ENCODE measurements at places on chromosomes 12 and 14. TPM values are rescaled to one million over a fixed set of nuclear protein-coding genes. Genes with fewer than 3 reads are reported as not detected.

DNA sequence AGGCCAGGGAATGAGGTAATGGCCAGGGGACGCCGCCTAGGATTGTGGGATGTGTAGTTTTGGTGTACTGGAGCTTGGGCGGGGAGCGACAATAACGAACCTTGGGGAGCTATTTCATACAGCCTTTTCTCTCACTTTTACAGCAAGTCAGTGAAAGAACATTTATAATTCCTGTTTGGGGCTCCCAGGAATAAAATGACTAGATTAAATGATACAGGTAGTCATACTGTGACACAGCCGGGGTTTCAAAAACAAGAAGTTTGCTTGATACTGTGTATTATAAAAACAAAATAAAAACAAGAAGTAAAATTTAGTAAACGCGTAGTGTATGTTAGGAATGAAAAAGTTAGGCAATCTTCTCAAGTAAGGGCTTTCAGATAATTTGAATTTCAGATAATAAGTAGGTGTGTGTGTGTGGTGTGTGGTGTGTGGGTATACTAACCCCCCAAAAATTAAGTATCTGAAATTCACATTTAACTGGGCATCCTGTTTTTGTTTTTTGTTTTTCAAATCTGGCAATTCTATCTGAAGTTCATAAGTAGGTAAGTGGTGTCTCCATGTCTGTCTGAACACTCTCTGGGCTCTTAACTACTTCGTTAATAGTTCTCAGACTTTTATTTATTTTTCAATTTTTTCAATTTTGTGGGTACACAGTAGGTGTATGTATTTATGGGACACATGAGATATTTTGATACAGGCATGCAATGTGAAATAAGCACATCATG is 458 bp upstream of the DCTN2 start:
- DNase-seq = no peak

DNA sequence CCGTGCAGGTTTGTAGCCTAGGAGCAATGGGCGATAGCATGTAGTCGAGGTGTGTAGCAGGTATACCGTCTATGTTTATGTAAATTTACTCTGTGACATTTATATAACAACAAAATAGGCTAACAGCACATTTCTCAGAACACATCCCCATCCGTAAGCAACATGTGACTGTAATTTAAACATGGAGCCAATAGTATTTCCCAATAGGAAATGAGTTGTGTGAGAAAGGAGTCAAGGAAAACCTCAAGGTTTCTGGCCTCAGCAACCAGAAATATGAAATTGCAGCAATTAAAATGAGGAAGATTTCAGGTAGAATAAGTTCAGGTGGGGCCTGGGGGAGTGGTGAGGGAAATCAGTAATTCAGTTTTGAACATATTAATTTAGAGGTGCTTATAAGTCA is 136.0 kb downstream of the MSRB3 start:
- no peak for DNase-seq

GRCh38 chr12:122026706-122027333 is 5.1 kb downstream of the BCL7A start:
- no peak for DNase-seq

DNA sequence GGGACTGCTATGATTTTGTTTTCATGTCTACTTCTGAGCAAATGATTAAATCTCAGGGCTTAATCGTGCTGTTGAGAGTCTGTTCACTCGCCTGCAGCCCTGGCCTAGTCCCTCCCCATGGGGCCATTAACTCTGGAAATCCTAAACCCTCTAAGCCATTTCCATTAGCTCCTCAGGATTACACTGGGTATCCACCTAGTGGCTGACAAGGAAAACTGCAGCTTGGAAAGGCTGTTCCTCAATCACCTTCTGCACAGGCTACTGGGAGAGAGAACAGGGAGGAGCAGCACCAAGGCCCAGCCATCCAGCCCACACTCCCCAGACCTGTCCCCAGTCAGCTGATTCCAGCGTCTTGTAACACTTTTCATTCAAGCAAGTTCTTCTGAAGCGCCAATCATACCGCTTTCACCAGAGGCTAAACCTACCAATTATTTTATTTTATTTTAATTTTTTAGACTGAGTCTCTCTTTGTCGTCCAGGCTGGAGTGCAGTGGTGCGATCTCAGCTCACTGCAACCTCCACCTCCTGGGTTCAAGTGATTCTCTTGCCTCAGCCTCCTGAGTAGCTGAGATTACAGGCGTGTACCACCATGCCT is 48.7 kb downstream of the NEUROD4 start:
- DNase-seq = peak; percentile 58

- DNase-seq = no peak
These were observed 187.7 kb downstream of the GALC start for GRCh38 chr14:87805315-87805723.

DNA sequence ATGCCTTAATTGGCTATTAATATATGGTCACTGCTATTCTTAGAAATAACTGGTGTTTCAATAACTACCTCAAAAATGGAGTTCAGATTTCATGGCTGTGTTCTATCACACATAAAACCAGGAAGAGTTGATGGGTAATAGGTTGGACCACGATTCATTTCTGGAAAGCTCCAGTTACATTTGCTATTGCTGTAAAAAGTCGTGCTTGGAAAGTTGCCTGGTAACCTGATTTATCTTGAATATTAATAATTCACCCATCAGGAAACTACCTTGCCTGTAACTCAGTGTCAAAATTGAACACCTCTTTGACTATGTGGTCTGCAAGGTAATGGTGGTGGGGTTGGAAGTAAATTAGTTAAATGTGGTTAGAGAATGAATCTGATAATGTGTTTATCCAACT is 104.7 kb upstream of the IFNG-AS1 start:
- DNase-seq = no peak

DNA sequence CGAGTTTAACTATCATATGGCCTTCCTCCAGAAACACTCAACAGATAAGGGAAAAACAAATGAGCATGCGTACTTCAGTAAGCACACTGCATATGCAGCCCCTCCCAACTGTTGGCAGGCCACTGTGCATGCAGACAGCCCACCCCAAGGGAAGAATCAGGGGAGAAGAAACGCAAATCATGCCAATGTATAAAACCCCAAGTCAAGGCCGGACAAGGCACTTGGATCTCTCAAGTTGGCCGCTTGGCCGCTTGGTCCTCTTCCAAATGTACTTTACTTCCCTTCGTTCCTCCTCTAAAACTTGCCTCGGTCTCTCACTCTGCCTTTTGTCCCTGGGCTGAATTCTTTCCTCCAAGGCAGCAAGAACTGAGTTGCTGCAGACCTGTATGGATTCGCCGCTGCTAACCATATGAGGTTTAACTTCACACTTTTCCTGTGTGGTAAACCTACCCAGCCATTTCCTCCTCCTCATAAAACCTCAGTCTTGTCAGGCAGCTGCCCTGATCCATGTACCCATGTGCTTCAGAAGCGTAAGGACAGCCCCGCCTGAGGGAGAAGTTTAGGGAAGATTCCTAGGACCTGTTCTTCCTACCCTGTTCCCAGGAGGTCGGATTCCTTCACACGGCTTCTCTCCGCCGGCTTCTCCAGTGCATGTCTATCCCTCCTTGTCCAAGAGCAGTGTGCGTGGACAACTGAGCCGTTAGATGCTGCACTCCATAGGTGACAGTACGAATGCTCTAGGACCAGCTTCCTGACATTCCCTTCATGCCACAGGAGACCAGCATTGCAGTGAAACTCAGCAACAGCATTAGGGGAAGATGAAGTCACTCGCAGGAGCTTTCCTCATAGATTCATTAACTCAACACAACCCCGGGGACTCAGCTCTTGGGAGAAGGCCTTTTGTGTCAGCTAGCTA is 188.0 kb downstream of the MON2 start:
- DNase-seq = no peak

- peak; percentile 12 for DNase-seq
These were observed 131.6 kb downstream of the PPFIA2 start for GRCh38 chr12:81627336-81628189.

DNA sequence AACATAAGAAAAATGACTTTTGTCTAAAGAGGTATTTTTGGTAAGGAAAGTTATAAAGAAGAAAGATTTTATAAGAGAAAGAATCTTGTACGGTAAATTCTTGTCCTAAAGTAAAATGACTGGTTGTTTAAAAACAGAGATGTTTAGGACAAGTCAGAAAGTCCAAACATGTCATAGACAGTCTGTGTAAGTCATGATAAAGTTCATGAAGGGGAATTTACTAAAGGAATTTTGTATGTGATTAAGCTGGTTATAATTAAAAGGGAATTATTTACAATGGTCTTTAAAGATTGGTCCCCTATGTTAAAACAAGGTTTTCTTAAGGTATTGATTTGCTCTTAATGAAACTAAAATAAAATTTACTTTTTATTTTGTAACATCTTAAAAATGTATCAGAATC is 269.4 kb upstream of the CCDC196 start:
- peak; percentile 14 for DNase-seq

DNA sequence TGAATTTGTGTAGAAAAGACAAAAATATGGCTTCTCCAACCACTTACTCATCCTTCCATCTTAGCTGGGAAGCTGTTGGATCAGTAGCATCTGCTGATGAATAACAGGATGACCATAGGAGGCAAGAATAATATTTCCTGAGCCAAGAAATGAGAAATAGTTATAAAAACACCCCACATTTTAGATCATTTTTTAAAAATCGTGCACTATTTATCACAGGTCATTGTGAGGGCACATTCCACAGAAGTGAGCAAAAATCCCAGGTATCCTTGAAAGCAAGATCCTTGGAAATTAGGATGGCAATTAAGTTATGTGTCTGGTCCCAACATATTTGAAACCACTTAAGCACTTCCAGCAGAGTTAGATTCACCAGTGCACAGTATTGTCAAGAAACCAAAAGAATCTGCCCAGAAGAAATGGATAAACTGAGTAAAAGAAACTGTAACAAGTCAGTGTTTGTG is 8.4 kb downstream of the FAR2 start:
- no peak for DNase-seq

DNA sequence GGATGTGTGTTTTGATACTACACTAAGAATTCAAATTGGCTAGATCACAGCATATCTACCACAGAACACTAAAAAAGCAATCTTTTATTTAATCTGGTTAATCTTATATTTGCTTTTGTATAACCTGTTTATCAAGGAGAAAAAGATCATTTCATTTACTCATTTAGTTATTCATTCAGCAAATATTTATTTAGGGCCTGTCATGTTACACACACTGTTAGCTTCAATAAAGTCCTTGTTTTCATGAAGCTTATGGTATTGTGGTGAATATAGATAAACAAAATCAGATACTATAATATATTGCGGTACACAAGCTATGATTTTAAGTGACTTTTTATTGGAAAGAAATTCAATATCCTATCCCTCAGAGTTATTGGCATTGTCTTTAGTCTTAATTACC is 350.8 kb downstream of the LRFN5 start:
- DNase-seq = no peak

The ATF7IP gene
- 41.9 TPM for total RNA-seq

Measured in LHCN-M2 (cell line).